ENCODE measurements at places on chromosomes 7 and 10.
A peak's percentile ranks its signal among the peaks of the same experiment; 100 is the strongest.

DNA sequence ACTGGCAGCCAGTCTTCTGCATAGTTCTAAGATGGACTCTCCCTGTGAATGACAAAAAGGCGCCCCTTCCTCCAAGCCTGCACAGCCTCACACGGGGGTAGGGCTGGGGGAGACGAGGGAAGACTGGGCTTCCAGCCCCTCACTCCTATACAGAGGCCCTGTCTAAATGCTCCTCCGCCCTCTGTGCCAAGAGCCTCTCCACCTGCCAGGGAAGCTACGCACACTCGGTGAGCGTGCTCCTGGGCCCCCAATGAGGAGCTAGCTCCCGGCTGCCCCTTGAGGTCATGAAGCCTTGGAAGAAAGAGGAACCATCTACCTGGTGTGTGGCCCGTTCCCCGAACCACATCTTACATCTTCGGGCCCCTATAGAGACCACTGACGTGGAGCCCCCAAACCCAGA is 54.8 kb downstream of the CRTAC1 start:
- no peak for DNase-seq

DNA sequence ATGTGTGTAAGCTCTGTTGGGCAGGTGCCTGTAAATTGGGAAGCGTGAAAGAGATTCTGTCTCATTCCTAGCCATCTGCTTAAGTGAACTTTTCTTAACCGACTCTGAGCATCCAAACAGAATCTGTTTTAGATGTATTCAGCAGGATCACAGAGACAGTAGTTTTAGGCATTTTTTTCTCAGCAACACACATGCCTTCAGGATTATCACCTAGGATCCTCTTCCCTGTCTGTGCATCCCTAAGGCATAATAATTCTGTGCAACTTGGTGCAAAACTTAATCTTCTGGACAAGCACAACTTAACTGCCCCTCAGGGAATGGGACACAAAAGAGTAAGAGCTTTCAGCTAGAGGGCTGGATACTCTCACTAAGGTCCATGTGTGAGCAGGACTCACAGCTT is 284.8 kb downstream of the C7orf25 start:
- no peak for DNase-seq

DNA sequence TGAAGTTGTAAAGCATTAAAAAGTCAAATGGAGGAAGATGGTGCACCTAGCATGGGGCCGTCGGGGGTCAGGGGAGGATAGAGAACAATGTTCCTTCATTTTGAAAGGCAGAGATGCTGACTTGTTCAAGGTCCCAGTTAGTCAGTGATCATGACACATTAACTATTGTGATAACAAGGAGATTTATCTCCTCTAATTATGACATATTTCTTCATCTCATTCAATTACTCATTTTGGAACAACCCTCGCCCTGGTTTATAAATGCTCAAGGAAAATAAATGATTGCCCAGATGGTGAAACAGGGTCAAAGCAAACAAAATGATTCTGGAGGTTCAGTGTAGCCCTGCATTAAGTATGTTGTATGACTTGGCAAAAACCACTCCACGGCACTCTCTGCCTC is 106.2 kb downstream of the ITIH5 start:
- DNase-seq: no peak

- DNase-seq: no peak
Observed at GRCh38 chr10:97150013-97150595, 35.7 kb downstream of the SLIT1 start.

DNA sequence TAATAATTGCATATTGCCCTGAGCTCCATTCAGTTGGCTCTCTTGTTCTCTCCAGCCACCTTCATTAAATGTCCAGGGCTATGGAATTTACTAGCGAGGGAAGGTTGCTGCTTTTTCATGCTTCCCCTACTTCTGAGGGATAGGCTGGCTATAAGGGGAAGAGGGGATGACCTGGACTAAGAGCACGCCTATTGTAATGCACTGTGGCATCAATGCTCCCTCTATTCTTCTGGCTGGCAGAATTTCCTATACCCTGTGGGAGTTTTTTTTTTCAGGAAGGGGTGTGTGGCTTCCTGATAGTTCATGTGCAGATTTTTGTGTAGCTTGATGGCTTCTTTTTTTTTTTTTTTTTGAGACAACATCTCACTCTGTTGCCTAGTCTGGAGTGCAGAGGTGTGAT is 155.8 kb downstream of the SND1 start:
- DNase-seq: no peak

DNA sequence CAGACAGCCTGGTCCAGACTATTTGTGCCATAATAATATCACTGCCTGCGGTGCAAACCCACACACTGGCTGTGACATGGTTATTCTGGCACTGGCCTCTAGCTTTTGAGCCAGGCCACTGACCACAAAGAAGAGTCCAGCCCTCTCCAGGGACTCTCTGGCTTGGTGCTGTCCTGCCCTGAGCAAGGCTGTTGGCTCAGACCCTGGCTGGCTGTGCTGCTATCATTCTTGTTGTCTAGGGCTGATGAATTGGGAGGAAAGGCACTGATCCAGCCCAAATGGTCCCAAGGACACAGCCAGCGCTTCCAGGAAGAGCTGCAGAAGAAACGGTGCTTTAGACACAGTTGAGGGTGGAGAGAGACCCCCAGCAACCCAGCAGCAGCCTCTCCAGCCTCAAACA is 80.8 kb downstream of the TMEM130 start:
- no peak for DNase-seq

DNA sequence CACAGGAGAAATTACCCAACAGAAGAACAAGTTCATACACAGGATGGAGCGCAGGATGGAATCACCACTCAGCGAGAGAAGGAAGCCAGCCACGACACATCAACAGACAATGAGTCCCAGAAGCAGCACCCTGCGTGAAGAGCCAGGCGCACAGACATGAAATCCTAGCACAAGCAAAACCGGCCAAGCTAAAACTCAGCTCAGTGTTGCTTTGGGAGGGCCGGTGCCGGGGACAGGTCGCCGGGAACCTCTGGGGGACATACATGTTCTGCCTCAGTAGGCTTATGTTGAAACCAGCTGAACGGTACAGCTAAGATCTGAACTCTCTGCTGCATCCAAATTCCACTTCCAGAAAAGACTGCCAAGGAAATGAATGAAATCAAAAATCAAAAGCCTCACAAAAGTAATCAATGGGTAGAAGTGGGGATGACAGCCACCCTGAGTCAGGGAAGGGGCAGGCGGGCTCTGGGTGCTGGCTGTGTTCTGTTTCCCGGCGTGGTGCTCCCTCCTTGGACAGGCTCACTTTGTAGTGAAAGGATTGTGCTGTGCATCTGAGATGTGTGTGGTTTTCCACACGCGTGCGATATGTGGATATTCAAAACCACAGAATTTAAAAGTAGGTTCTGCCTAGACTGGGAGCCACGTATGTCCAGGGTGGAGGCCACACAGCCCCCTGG is 114.7 kb downstream of the PDGFA start:
- no peak for DNase-seq

DNA sequence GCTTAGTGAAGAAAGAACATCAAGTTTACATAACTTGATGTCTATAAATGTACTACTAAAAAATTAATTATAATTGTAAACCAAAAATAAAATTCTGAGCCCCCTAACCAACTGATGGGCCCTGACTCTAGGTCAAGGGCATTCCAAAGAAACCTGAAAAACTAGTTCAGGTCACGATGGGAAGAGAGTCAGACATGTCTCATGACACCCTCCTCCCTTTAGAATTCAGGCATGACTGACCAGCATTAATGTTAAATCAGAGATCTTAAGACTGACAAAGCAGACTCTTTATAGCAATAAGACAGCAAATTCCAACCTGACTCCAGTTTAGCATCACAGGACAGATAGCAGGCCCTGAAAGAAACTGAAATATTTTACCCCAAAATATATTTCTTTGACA is 21.6 kb upstream of the OTUD1 start:
- DNase-seq: no peak

DNA sequence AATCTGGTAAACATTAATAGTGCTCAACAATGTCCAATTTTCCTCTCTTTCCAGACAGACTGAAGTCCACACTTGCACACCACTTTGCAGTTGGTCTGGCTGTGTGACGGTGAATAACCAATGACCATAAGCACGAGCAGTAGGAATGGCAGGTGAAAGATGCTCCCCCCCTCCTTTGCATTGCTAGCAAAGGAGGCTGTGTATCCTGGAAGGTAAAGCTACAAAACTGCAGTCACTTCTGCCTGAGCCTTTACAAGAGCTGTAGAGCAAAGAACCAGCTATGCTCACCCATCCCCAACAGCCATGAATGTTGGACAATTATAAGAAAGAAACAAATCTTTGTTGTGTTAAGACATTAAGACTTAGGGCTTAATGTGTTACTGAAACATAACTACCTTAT is 178.0 kb downstream of the IPMK start:
- DNase-seq: no peak

DNA sequence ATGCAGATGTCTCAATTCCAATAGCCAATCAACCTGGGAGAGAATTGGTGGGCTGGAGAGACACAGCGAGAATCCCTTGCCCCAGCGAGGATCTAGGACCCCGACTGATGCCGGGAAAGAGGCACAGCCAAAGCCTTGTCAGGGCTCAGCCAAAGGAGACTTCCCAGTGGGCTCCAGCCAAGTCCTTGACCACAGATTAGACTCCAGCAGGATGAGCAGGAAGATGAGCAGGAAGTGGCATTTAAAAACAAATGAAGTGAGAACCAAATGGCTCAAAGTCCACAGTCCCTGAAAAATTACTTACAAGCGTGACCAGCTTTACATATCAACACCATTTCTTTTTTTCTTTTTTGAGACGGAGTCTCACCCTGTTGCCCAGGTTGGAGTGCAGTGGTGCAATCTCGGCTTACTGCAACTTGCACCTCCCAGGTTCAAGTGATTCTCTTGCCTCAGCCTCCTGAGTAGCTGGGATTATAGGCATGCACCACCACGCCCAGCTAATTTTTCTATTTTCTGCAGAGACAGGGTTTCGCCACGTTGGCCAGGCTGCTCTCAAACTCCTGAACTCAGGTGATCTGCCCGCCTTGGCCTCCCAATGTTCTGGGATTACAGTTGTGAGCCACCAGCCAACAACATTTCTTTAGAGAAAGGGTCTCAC is 40.2 kb downstream of the CTBP2 start:
- DNase-seq: no peak

GRCh38 chr7:44970523-44971051 is 8.2 kb downstream of the MYO1G start:
- no peak for DNase-seq

GRCh38 chr7:100568896-100569844 is 4.5 kb downstream of the SAP25 start:
- DNase-seq: peak; percentile 9

DNA sequence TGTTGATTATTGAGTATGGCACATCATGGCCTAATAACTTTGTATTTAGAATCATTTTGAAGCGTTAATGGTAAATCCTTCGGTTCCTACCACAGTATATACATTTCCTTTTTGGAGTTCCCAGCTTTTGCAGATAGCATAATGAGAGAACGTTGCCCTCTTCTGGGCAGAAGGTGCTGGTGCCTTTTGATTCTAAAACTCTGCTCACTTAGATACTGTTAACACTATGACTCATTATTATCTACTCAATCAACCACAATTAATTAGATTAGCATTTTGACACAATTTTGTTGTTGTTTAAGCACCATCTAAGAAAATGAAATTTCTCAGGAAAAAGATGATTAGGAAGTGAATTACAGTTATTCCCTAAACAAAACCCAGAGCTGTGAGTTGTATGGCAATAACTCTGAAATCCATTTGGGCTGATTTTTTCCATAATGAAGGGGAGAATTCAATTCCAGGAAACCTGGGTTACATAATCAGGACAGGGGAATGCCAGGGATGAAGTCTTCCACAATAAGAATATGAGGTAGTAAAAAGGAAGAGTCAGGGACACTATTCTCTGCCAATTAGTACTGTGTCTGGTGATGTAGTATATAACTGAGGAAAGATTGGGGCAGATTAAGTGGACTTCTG is 11.5 kb upstream of the DLD start:
- peak; percentile 31 for DNase-seq

GRCh38 chr7:80642871-80643270 is 4.4 kb downstream of the CD36 start:
- no peak for DNase-seq

GRCh38 chr7:77316219-77316978 is 99.8 kb downstream of the GSAP start:
- no peak for DNase-seq

DNA sequence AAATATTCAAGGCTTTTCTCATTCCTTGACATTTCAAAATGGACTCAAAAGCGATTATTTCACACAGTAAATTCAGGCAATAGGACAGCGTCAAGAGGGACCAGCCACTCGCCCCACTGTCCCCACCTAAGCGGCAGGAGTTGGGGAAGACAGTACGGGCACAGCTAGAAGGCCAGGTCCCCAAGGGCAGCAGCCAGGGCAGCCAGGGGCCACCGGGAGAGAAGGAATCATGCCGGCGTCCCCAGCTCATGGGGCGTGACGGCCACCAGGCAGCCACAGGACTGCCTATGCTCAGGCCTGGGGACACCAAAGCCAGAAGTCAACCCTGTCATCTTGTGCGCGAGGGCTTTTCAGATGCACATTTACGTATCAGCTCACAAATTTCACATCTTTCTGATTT is 225.7 kb upstream of the PPP2R2D start:
- no peak for DNase-seq

DNA sequence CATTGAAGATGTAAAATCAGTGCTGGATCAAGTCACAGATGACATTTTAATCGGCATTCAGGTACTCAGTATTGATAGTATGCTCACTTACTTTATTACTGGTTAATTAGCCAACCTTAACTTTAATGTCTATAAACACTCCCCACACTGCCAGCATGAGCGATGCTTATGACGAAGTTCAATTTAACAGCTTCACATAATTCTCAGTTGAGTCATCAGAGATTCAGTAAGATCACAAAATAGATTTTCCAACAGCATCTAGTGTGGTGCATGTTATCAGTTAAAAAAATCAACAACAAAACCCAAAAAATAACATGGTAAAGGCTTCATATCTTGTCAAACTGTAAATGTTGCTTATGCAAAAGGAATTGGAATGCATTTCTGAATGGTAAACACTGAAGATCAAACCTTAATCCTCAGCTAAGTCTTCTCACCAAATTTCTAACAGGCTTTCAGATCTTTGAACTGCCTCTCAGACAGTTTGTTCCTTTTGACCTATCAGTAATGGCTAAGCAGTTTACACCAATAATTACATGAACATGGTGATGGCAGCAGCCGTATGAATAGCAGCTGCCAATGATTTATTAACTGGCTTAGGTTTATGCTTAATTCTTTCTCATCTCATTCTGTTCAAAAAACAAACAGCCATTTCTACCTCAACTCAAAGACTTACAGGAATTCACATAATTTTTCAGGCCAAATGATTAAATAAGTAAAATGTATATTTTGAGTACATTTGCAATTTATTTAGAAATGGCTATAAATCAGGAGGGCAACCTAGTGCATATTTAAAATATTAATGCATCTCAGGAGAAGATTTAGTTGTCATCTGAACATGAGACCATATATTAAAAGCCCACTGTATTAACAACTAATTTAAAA is 98.5 kb downstream of the CABCOCO1 start:
- DNase-seq: no peak

DNA sequence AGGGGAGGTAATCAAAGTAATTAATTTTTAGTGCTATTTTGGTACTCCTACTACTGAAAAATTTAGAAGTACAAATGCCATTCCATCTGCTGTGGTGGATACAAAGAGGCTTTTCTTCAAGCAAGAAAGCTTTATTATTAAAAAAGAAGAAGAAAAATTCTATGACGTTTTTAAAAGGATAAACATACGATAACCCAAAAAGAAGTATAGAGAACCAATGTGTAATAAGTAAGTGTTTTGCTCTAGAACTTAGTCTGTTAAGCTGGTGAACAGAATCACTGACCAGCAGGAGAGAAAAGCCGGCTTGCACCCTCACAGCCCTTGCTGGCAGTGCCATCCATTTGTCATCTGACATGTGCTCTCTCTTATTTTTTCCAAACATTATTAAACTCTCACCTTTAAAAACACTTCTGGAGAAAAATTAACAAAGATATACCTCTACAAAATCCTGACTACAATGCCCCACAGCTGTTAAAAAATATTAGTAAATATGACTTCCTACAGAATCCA is 81.5 kb downstream of the SRPK2 start:
- DNase-seq: no peak

All from NCI-H1417 (cell line).